Stimulated activated CD4-positive, alpha-beta T cell treated with anti-CD3 and anti-CD28 coated beads, Interleukin-2, amount 100 ng/mL, for 24 hours (primary cell): ENCODE measurements at places on chromosomes 6 and 20.

- DNase-seq = peak; percentile 30
These were observed 20.1 kb downstream of the RNF24 start for GRCh38 chr20:3995067-3995748.

- no peak for DNase-seq
These were observed 5.8 kb upstream of the ADAM33 start for GRCh38 chr20:3687655-3688054.

GRCh38 chr6:3843379-3844096 is 5.6 kb upstream of the FAM50B start:
- no peak for DNase-seq

DNA sequence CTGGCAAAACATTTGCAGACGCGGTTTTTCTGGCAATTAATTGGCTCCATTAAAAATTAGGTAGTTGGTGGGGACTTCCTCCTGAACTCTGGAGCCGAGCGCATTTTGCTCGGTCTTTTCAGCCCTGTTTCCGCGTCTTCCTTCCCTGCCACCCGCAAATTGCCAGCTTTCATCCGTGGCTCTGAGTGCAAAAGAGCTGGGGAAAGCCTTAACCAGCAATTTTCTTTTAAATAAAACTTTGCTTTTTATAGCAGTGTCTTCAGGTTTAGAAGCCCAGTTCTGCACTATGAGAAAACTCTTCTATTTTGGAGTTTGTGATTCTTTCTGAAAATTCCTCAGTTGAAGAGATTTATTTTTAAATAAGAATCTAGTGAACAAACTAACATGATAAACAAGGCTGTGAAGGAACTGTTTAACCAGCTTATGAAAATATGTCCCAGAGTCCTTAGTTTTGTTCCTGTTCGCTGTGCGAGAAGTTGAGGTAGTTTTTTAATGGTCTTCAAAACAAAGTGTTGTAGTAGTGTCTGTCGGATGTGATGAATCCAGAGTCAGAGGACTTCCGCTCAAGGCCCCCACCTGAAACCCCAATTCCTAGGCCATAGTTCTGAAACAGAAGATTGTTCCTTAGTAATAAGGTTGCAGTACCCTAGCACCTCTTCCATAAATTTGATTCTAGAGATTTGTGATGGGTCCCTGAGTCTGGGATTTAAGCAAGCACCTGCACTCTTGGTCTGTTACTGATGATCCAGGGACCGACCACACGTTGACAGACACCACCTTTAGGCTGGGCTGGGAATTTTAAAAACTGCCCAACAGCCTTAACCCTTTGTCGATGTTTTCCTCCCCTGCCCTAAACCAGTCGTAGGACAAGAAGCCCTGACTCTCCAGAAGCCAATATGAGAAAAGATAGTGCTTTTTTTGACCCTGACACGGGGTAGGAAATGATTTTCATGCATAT is 950 bp downstream of the KCTD20 start:
- DNase-seq = no peak

DNA sequence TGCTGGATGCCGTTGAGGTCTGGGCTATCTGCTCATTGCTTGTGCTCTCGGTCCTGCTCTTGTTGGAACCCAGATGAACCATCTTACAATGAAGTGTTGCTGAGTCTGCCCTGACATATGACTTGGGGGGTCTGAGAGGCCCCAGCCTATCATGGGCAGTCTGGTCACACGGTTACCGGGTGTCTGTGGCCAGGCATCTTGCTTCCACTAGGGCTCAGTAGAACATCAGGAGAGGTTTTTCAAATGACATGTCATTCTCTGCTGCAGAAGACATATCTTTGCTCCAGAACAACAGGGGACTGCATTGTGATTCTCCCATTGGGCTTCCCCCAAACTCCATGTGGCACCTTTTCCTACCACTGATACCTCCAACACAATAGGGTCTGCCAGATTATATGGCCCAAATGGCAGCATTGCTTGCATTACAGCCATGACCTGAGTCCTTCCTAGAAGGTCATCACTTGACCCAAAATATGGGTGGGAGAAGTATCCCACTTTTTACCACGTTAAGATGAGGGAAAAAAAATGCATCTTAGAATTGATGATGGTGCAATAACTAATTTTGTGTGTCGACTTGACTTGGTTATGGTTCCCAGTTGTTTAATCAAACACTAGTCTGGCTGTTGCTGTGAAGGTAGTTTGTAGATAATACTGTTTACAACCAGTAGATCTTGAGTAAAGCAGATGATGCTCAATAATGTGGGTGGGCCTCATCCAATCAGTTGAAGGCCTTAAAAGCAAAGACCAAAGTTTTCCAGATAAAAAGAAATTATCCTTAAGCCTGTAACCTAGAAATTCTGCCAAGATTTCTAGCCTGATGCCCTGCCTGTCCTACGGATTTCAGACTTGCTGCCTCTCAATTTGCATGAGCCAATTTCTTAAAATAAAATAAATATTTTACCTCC is 241.0 kb downstream of the QKI start:
- no peak for DNase-seq

GRCh38 chr6:49453221-49453620 is 9.8 kb downstream of the MMUT start:
- DNase-seq = no peak

DNA sequence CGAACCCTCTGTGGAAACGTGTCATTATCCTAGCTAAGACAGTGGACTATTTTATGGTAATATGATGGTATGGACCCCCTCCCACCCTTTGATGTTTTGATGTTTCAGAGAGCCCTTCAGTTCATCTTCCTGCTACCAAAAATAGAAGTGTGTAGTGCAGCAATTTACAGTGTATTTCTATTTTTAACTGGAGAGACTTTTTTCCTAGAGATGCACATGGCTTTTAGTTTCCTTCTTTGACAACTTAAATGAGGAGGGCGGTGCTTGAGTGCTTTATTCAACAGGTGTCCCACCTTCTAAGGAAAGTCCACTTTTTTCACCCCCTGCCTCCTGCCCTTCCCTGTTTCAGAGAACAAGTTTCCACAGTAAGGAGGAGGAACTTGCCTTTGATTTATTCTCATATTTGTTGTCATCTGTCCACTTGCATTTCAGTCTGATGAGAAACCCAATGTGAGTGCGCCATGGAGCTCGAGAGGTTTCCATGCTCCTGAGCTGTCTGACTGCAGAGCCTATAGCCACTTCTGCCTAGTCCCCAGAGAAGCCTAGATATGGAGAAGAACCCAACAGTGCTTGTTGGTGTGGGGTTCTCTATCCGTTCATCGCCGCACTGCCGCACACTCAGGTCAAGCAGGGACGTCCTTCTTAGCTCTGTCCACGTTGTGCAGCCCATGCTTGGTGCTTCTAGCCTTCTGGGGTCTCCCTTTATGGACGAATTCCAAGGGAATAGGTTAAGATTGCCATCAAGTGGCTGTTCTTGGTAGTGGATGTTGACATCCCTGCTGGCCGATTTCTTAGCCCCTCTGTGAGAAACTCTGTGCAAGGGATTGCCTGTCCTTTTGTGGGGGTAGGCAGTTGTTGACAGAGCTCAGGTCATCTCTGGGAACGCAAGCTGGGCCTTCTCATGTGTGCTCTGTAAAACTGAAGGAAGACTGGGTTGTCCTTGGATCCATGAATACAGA is 144.2 kb downstream of the JARID2 start:
- DNase-seq = no peak

GRCh38 chr20:17419479-17420041 is 111.6 kb downstream of the BFSP1 start:
- DNase-seq = no peak

GRCh38 chr6:35370124-35370741 is 27.9 kb downstream of the PPARD start:
- DNase-seq = peak; percentile 50

DNA sequence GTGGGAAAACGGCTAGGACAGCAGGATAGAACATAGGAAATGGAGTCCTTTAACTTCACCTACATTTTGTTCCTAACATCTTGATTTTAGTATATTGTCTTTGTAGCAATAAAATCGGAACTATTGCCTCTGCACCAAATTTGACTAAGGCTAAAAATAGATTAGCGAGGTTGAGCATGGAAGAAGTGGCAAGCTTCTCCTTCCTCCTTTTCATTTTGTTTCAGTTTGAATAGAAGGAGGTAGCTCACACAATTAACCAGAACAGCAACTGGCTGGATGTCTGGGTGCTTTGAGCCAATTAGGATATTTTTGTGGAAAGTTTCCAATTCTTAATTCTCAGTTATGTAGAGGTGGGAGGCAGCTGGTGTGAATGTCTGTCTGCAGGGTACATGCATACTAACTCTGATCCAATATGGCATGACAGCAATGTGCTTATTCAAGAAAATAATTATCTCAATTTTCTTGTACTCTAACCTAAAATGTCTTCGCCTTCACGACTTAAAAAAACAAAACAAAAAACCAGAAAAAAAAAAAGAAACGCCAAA is 3.1 kb upstream of the HECA start:
- DNase-seq = no peak

DNA sequence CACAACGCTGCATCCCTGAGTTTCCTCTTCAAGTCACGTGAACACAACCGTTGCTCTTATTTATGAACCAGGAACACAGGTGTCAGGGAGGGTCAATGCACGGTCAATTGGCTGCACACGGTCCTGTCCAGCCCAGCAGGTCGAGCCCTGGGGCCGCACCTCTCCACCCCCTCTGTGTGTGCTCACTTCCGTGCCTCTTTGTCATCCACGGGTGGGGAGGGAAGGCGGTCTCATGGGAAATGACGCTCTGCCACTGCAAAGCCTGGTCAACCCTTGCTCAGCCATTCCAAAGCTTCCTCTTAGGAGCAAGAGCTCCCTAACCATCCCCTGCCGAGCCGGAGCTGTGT is 38.7 kb downstream of the DACT2 start:
- no peak for DNase-seq

GRCh38 chr20:50712771-50713656 is 18.4 kb upstream of the PARD6B start:
- DNase-seq = no peak

- DNase-seq = no peak
These were observed 350.9 kb upstream of the PRND start for GRCh38 chr20:4370851-4371250.

DNA sequence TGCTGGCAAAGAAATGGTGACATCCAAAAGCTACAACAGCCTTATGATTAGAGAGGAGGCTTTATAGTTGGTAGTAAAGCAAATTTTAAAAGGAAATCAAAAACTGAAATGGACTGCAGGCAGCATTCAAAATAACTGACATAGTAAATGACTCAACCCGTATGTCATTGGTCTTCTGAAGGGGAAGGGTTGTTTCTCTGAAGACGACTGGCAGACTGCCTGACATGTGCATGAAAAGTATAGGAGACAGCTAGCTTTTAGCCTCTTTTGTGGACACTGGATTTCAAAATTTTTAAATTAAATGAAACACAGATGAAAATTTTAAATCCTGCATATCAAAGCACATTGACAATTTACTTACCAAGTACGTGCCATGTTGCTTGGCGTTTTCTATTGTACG is 90.7 kb downstream of the TRMT6 start:
- no peak for DNase-seq

GRCh38 chr20:11849270-11849915 is 68.3 kb upstream of the BTBD3 start:
- DNase-seq = no peak
